ENCODE measurements at places on chromosomes 3 and 15.

DNA sequence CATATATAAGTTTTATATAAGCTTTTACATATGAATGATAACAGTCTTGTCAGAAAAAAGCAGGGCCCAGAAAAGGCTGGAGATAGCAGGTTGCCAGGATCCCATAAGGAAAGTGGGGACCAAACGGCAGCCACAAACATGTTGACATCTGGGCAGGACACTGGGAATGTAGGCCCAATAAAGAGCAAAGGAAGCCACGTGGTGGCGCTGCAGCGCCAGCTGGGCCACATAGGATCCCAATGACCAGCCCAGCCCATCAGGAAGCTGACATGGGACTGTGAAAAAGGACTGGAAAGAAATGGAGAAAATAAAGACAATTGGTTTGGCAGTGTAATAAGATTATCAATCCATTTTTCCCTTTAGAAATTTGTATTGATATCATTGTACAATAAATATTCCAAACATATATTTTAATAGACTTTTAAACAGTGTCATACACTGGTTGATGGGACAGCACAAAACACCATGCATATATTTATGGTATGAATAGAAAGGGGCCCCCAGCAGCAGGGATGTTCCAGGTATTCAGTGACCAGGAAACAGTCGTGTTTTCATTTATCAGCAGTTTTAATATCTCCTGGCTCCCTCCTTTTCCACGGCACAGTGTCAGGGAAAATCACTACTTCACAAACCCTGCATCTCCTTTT is 89.0 kb upstream of the STRIT1 start:
- DNase-seq: no peak

GRCh38 chr15:100842756-100843730 is 36.6 kb upstream of the ALDH1A3 start:
- DNase-seq: no peak

- no peak for DNase-seq
These were observed 276.1 kb downstream of the AGBL1 start for GRCh38 chr15:86355801-86356200.

DNA sequence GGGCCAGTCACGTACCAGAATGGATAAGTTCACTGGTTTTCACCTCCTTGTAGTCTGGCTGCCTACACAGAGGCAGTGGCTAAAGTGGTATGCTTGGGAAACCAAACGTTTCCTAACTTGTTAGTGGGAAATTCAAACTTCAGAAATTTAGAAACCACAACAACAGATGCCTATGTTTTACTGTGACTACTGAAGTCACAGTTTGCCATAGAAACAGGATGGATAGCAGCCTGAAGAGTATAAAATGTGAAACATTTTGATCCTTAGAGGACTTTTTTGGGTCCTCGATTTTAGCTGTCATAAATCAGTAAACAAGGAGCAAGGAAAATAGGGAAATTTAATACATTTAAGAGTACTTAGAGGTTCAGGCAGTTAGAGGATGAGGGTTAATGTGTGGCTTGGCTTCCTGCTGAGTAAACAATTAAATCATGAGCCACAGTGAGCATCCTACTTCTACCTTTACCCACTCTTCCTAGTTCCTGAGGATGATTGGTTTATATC is 48.6 kb downstream of the CMSS1 start:
- no peak for DNase-seq

DNA sequence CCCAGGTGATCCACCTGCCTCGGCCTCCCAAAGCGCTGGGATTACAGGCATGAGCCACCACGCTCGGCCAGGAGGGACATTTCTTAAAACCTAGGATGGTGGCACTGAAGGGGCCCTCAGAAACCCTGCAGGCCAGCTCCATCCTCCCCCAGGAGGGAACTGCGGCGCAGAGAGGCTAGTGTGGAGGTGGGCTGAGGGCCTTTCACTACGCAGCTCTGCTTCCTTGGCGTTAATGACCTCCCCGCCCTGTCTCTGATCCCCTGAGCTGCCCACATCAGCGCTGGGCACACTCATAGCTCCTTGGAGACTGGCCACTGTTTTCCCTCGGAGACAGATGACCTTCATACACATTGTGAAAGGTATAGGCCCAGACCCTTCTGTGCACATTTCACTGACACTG is 46.2 kb upstream of the MAGEF1 start:
- DNase-seq: no peak

DNA sequence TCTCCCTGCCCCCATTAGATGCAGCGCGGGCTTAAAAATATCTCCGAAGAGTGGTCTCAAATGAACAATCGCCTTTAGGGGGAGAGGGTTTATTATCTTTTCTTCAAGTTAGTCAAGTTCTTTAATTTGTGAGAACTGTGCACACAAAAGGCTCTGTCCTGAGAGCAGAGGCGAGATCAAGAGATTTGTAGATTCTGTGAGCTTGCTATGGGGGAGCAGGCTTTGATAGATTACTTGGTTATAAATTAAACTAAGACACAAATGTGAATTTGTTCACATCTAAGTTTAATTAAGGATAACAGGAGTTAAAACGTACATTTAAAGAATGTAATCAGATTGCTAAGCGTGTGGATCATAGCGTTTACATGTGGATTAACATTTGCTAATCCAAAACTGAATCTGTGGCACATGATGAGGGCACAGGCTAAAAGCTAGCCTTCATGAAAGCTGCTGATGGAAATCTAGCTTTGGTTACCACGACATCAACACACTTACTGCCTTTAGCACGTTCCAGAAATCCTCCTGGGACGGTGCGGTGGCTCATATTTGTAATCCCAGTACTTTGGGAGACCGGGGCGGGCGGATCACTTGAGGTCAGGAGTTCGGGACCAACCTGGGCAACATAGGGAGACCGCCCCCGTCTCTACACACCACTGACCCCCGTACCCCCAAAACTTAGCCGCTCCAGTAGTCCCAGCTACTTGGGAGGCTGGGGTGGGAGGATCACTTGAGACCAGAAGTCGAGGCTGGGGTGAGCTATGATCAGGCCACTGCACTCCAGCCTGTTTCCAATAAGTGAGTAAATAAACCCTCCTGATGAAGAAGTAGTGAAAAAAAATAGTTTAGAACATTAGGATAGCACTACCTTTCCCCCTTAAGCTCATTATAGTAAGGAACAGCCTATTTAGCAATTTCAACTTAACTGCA is 1.0 kb upstream of the PRTG start:
- no peak for DNase-seq

DNA sequence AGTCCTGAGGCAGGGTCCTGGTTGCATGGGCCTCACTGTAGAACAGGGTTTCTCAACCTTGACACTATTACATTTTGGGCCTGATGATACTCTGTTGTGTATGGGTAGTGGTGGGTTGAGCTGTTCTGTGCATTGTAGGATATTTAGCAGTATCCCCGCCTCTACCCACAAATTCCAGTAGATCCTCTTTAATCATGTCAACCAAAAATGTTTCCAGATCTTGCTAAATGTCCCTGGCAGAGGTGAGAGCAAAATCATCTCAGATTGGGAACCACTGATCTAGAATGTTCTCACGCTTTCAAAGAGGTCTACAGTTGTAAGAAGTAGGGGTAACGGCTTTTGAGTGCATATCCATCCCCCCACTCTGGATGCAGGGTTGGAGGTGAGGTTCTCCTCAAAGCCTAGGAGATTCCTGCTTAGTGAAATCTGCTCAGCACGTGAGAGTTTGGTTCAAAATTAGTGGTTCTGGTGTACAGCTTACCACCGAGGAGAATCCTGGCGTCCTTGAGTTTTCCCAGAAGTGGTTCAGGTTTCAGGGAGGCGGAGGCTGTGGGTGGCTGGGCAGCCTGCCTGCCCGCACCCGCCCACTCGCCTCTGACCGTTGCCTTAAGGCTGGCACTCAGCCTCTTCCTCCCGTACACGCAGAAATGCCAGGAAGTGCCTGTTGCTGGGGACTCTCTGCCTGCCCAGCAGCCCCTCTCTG is 5.3 kb downstream of the ACVR2B start:
- DNase-seq: no peak

GRCh38 chr3:108150200-108150599 is 59.4 kb upstream of the CD47 start:
- no peak for DNase-seq

DNA sequence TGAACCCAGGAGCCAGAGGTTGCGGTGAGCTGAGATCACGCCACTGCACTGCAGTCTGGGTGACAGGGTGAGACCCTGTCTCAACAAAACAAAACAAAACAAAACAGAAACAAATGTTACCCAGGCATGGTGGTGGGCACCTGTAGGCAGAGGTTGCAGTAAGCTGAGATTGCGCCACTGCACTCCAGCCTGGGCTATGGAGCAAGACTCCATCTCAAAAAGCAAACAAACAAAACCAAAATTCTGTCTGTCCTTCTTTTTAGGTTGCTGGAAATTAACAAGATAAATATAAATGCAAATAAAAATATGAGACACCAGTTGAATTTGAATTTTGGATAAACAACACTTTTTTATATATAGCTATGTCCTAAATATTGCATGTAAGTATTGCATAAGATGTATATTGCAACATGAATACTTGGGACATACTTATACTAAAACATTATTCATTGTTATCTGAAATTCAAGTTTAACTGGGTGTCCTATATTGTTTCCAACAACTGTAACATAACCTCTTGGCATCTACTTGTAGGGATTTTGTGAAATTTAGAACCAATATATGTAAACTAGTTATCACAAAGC is 4.7 kb upstream of the CEP97 start:
- DNase-seq: no peak

- DNase-seq: no peak
These were observed 30.4 kb downstream of the SPPL2A start for GRCh38 chr15:50735156-50735555.

DNA sequence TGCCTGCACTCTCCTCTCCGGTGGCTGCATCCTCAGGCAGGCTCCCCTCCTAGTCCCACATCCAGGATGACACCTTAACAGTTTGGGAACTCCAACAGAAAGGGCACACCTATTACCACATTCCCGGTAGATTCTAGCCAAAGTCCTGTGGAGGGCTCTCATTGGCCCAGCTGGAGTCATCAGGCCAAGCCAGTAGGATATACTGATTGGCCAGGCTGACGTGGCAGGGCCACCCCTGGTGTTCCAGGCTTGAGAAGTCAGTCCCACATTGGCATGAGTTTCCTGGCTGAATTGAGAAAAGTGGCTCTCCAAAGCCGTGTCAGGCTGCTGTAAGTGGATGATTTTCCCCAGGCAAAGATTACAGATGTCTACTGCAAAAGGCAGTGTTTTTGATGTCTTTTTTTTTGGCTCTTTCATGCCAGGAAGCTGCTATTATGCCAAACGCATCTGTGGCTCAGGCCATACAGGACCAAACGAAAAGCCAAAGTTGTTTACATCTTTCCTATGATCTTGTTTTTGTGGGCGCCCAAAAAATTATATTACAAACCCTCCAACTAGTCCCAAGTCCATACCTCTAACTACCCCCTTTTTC is 6.6 kb upstream of the BLM start:
- no peak for DNase-seq

- no peak for DNase-seq
These were observed 311.2 kb upstream of the MCTP2 start for GRCh38 chr15:93920204-93920603.

DNA sequence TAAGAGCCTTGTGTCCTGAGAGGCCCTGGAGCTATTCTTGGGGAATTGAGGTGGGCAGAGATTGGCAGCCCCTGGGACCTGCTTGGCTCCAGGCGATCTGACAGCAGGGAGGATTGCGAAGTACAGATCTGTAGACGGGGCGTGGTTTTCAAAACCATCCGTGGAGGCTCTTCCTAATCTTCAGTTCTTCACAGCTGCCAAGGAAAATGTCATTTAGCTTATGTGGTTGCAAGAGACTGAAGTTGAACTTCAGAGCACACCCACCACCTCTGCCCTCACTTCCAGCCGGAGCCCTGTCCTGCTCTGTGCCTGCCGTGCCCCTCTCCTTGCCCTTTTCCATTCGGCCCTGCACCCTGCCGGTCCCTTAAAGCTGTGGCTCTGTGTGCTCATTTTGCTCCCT is 12.9 kb downstream of the NISCH start:
- no peak for DNase-seq

GRCh38 chr15:67033012-67033411 is 32.4 kb upstream of the SMAD3 start:
- no peak for DNase-seq

- no peak for DNase-seq
These were observed 1361.4 kb downstream of the ROBO1 start for GRCh38 chr3:78406396-78406795.

- DNase-seq: no peak
These were observed 95.7 kb downstream of the OXSM start for GRCh38 chr3:25885544-25885943.

DNA sequence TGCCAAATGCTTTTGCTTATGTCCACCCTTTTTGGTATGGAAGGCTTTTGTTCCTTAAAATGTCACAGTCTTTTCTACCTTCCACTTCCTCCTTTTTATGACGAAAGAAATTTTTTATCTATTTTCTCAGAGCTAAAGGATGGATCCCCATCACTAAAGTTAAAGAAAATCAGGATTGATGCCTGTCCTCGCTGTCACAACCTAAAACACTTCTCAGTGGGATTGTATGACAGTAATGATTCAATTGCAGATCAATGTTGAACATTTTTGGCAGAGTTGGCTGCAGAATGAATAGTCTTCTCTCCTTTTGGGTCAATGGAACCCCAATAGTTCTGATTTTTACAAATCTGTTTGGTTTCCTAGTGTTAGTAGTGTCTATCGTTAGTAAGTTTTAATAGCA is 549.8 kb upstream of the ROBO2 start:
- DNase-seq: no peak

- no peak for DNase-seq
These were observed 78.4 kb downstream of the CHSY1 start for GRCh38 chr15:101173233-101174119.

DNA sequence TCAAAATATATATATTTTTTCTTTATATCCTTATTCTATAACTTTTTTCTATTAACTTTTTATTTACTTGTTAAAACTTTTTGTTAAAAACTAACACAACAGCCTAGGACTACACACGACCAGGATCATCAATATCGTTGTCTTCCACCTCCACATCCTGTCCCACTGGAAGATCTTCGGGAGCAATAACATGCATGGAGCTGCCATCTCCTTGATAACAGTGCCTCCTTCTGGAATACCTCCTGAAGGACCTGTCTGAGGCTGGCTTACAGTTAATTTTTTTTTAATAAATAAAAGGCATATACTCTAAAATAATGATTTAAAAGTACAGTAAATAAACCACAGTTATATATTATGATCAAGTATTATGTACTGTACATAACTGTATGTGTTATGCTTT is 58.9 kb downstream of the SFMBT1 start:
- no peak for DNase-seq

DNA sequence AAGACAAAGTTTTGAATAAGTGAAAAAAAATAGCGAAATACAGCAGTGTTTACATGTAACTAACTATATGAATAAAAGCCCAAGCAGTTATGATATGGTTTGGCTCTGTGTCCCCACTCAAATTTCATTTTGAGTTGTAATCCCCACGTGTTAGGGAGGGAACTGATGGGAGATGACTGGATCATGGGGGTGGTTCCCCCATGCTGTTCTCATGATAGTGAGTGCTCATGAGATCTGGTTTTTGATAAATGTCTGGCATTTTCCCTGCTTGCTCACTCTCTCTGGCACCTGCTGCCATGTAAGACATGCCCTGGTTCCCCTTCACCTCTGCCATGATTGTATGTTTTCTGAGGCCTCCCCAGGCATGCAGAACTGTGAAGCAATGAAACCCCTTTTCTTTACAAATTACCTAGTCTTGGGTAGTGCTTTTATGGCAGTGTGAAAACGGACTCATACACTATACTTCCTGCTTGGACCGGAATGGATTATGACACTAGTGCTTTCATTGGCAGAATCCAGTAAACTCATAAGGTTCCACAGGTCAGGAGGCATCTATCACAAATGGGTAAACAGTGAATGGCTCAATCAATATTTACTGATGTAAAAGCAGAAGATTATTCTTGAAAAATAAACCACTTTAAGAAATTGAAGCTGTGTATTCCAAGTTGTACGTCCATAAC is 192.1 kb downstream of the CBLB start:
- no peak for DNase-seq
